ENCODE measurements at places on chromosomes 5 and 9. TPM values are rescaled to one million over a fixed set of nuclear protein-coding genes. Genes with fewer than 3 reads are reported as not detected.

Gene ANKRD18A
- not detected for total RNA-seq

Gene GFPT2
- 7.6 TPM for total RNA-seq

Gene RGS7BP
- 0.20 TPM for total RNA-seq

Gene FBP1
- total RNA-seq: 15.8 TPM

Gene PDE6A
- 0.05 TPM for total RNA-seq

Data from mammary microvascular endothelial cell (primary cell).